ENCODE measurements at places on chromosomes 12 and 14.

- no peak for DNase-seq
Observed at GRCh38 chr12:124264089-124264795, 30.7 kb upstream of the RFLNA start.

DNA sequence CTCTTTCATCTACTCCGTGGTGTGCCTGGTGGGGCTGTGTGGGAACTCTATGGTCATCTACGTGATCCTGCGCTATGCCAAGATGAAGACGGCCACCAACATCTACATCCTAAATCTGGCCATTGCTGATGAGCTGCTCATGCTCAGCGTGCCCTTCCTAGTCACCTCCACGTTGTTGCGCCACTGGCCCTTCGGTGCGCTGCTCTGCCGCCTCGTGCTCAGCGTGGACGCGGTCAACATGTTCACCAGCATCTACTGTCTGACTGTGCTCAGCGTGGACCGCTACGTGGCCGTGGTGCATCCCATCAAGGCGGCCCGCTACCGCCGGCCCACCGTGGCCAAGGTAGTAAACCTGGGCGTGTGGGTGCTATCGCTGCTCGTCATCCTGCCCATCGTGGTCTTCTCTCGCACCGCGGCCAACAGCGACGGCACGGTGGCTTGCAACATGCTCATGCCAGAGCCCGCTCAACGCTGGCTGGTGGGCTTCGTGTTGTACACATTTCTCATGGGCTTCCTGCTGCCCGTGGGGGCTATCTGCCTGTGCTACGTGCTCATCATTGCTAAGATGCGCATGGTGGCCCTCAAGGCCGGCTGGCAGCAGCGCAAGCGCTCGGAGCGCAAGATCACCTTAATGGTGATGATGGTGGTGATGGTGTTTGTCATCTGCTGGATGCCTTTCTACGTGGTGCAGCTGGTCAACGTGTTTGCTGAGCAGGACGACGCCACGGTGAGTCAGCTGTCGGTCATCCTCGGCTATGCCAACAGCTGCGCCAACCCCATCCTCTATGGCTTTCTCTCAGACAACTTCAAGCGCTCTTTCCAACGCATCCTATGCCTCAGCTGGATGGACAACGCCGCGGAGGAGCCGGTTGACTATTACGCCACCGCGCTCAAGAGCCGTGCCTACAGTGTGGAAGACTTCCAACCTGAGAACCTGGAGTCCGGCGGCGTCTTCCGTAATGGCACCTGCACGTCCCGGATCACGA is 2.2 kb downstream of the SSTR1 start:
- no peak for DNase-seq

DNA sequence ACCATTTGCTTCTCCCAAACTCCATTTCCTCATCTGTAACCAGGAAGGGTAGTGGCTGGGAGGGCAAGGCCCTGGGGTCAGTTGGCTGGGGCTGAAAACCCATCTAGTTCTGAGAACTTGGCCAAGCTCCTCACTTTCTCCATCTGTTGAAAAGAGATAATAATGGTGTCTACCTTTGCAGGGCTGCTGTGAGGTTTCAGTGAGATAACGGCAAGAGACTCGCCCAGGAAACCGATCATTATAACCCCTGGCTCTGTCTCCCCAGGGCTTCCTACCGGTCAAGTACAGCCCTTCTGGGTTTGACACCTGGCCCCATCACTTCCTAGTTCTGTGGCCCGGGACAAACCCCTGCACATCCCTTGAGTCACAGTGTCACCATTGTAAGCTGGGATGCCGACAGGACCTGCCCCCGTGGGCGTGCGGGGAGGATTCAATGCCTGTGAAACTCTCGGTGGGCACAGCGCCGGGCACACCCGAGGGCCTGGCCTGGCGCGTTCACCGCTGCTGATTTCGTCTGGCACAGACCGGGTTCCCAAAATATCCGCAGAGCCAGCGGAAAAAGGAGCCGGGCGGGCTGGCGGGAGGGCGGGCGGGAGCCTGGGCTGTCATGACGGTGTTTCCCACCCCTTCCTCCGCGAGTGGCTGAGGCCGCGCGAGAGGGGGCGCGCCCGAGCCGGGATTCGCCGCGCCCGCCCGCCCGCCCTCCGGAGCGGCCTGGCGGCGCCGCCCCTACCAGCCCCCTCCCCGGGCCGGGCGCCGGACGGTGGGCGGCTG is 4.4 kb downstream of the KMT5A start:
- DNase-seq = peak; percentile 67

DNA sequence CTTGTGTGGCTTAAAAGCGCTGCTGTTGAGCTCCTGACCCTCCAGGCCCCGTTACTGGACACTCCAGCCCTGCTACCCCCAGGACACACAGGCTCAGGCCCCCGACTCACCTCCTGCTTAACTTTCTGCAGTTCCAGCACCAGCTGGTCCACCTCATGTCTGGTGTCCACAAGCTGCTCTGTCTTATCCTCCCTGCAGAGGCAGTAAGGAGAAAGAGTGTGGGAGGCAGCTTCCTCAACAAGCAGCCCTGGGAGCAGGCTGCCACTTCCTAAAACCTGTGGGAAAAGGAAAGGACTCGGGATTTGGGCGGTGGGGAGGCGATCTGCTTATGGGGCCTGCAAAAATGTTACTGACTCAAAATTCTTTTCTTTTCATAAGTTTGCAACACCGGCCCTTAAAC is 79.2 kb downstream of the CCDC88C start:
- DNase-seq = no peak

GRCh38 chr14:96997269-96997668 is 200.1 kb downstream of the VRK1 start:
- no peak for DNase-seq

DNA sequence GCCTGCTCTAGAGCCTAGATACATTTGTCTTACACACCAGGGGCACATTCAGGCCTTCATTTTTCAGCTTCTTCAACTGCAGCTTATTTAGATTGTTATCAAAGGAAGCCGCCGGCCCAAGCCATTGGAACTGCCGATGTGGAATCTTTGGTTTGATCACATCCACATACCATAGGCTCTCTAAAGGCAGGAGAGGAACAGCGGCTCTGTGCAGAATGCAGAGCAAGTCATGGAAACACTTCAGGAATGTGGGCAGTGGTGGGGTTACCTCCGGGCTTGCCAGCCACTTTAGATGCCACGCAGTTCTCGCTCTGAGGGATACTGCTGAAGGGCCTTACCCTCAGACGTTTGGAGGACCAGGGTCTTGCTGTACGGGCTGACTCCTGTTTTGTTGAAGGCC is 53.4 kb upstream of the PYGL start:
- no peak for DNase-seq

DNA sequence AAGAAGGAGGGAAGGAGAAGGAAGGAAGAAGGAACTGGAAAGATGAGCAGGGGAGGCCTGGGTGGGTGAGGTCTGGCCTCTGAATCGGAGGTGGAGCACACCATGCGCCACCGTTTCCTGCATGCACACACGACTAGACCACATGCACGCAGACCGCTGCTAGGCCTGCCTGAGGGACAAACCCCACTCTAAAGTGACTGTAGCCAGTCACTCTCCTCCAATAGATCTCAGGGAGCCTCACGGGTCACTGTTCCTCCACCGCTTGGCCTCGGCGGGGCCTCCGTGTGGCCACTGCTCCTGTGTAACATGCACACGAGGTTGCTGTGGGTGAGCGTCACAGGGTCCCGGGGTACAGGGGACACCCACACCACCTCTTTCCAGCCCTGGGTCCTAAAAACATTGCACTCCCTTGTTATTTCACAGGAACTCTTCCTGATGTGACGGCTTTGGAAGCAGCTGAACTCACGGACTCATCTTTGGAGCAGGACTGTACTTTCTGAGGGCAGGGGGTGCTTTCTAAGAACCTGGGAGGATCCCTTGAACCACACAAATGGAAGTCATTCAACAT is 17.6 kb upstream of the CEBPE start:
- no peak for DNase-seq

- DNase-seq = no peak
Observed at GRCh38 chr14:99675382-99675835, 8.7 kb upstream of the CYP46A1 start.

- no peak for DNase-seq
Observed at GRCh38 chr12:125064492-125064891, 743 bp upstream of the AACS start.

DNA sequence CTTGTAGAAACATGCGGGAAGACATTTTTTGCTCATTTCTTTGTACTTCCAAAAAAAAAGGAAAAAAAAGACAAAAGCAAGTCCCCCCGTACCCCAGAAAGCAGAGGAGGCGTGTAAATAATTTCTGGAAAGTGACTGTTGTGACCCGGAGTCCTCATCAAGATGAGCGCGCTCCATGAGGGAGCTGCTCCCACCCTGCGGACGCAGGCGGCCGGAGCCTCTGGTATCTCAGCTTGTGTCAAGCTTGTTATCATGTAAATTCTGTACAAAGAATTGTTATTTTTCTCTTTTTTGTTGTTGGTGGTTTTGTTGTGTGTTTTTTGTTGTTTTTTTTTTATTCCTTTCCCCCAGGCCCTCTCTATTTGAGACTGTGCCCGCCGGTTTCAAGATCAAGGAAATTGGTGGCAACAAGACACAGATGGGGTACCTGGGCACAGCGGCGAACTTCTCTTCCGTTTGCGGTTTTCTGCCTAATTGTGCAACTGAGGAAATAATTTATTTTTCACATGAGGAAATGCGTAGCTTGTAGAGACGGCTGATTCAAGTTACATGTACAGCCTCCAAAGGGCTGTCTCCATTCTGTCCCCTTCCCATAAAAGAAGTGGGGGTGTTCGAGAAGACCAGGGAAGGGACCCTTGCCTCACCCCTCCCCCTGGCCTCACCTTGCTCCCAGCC is 27.0 kb downstream of the HPD start:
- no peak for DNase-seq

GRCh38 chr14:54322701-54323337 is 74.0 kb upstream of the CDKN3 start:
- DNase-seq = no peak

- DNase-seq = no peak
Observed at GRCh38 chr12:2248901-2249381, 196.2 kb downstream of the CACNA1C start.

- no peak for DNase-seq
Observed at GRCh38 chr14:35669782-35670181, 135.8 kb downstream of the INSM2 start.

GRCh38 chr12:109760930-109761921 is 47.6 kb downstream of the FAM222A start:
- DNase-seq = no peak

DNA sequence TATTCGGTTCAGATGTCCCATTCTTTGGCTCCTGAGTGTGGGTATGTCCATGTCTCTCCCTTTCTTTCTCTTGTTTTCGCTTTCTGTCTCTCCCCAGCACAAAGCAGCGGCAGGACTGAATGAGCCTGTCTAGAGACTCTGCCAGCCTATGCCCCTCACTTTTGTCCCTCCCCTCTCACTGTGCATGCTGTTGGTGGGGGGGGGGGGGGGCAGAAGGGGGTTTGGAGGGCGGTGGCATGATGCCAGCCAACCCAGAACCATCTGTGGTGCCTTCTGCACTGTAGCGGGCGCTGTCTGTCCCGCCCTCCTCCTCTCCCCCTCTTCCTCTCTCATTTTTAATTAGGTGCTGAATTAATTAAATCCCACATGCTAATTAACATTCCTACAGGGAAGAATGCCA is 17.7 kb downstream of the NGDN start:
- no peak for DNase-seq

DNA sequence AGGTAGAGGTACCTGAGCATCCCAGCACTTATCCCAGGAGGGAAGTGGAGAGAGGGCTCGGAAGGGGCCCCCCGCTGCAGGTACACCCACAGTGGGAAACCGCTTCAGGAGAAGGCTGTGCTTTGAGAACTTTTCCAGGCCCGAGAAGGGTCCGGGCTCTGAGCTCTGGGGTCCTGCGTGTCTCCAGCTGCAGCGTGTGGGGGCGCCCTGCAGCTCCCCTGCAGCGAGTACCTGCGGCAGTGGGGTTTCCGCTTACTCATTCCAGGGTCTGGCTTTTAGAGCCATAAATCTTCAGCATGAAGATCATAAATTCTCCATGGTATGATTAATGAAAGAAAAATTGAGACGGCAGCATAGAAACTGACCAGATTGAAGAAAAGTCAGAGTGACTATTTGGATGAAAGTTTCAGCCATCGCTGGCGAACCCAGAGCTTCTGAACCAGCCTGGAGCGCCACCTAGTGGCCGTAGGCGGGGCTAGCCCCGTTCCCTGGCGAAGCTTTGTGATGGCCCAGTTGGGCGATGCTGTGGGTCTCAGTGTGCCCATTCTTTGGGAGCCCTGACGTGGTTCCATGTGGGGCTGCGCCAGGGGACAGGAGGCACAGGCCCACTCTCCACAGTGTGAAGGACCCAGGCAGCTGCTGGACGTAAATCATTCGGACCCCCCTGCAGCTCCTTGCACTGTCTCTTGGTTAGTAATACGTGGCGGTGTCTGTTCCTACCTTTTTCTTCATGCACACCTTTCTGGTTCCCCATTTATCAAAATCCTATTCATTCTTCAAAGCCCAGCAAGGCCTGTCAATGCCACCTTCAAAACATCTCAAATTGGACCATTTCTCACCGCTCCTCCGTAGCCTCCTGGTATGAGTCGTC is 198.2 kb downstream of the TSPAN9 start:
- DNase-seq = peak; percentile 63

DNA sequence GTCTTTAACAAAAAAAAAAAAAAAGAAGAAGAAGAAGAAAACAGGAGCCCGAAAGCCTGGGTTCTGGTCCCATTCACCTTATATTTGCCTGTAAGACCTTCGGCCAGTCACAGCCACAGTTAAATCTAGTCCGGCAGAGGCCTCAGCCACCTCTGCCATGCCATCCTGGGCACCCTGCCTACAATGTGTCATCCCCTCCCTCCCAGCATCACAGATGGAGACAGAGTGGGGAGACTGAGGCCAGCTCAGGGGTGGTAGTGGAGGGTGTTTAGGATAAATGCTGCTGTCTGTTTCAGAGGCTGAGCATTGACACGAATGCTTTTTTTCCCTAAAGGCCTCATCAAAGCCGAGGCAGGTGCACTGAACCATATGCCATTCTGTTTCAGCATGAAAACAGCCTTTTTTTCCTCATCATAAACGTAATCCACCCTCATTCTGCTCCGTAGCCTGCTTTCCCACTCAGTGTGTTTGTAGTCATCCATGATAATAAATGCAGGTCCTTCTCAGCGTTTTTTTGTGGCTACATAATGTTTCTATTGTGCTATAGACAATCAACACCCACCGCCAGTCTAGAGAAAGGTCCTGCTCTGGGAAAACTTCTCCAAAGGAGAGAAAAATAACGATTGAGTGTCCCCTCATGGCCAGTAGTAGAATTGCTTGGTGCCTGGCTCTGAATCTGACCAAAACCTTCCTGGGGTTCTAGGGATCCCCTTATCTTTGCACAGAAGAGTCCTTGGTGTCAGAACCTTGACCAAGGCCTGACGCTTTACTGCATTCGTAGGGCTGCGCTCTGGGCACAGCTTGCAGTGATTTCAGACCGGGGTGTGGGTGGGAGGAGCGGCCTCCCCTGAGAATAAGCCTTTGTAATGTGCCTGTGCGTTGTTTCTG is 41.1 kb upstream of the TSPAN9 start:
- no peak for DNase-seq

- peak; percentile 60 for DNase-seq
Observed at GRCh38 chr12:57477710-57478681, 1.7 kb downstream of the ARHGAP9 start.

Data from activated CD4-positive, alpha-beta T cell treated with anti-CD3 and anti-CD28 coated beads for 4 hours (primary cell).